ENCODE measurements at places on chromosomes 11 and 22.

DNA sequence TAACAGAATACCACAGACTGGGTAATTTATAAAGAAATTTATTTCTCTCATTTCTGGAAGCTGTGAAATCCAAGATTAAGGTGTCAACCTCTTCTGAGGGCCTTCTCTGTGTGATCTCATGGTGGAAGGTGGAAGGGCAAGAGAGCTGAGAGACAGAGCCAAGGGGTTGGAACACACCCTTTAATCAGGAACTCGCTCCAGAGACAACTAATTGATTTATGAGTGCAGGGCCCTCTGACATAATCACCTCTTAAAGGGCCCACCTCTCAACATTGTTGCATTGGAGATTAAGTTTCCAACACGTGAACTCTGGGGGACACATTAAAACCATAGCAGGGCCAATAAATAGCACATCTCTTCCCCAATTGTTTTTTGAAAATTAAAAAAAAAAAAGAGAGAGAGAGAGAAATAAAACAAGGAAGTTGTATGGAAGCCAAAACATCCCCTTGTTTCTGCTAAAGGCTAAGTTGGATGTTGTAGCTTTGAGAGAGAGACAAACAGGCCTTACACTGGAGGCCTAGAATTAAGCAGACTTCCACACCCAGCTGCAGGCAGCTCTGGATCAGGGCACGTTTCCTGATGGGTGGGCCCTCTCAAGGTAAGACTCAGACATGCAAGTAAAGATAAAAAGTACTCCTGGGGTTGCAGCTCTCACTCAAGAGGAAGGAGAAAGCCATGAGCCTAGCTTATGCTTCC is 64.1 kb upstream of the BIRC3 start:
- DNase-seq: no peak

DNA sequence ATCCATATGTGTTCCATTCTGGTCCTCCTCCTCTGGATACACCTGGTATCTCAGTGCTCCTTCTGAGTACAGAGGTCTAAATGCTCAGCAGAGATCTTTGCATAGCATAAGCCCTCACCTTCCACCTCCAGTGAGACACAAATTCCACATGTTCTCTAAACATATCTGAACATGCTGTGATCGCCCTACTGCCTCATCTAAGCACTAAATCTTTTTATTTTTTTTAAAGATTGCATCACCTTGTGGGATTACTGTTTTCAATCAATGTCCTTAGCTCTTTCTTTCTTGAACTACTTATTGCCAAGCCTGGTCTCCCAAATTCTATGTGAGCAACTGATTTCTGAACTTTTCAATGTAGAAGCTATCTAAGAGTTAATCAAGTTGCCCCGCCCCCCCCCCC is 113.4 kb downstream of the TRPC6 start:
- DNase-seq: no peak

DNA sequence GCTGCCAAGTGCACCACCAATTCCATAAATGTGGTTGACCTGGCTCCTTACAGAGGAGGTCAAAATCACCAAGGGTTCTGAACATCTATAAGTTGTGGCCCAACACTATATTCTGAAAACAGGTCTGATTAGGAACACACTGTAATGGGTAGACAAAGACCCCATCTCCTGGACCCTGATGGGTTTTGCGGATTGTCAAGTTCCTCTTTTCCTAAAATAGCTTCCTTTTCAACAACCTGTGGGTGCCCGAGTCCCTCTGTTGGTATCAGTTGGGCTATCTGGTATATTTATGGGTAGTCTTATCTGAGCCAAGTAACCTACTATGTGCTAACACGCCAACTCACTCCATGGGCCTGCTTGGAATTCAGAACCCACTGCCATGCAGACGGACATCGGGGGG is 9.9 kb upstream of the CACNG2 start:
- DNase-seq: peak; percentile 13

- DNase-seq: no peak
These were observed 12.4 kb upstream of the MAPK11 start for GRCh38 chr22:50282361-50283155.

DNA sequence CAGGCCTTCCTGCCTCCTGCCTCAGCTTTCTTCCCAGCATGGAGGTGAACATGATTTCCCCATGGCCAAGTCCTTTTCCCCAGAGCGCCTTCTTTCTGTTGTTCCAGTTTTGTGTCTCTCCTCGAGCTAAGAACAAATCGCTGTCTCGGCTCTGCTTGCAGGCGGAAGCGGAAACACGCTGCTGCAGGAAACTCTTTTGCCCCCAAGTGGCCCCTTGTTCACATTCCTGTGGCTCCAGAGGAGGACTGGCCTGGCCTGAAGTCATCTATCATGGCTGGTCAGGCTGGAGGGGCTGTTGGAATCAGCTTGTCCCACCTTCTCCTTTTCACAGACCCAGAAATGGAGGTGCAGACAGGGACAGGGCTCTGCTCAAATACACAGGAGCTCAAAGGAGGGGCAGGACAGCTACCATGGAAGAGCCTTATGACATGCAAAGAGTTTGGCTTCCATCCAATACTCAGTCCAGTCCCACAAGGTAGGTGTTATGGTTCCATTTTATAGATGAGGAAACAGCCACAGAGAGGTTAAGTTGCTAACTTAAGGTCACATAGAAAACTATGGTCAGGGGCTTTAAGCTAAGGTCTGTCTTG is 182.2 kb upstream of the SYT13 start:
- no peak for DNase-seq
